Colonic mucosa (tissue), 4 donors: ENCODE measurements at places on chromosomes 4 and X. TPM values are rescaled to one million over a fixed set of nuclear protein-coding genes. Genes with fewer than 3 reads are reported as not detected.

Gene SOD3
- total RNA-seq: 35.8 TPM

Gene CBLL2
- not detected for total RNA-seq

Gene PTTG2
- total RNA-seq: not detected

Gene IL1RAPL1
- total RNA-seq: 0.10 TPM

Gene NAA11
- total RNA-seq: not detected

Gene HSFX3
- not detected for total RNA-seq

Gene CDKL5
- total RNA-seq: 4.4 TPM

Gene OTUD6A
- not detected for total RNA-seq
